Right renal pelvis (tissue), 4 donors: ENCODE measurements at places on chromosomes 5 and 9.

GRCh38 chr5:53334431-53334941 is 145.9 kb upstream of the FST start:
- DNase-seq, result no peak

DNA sequence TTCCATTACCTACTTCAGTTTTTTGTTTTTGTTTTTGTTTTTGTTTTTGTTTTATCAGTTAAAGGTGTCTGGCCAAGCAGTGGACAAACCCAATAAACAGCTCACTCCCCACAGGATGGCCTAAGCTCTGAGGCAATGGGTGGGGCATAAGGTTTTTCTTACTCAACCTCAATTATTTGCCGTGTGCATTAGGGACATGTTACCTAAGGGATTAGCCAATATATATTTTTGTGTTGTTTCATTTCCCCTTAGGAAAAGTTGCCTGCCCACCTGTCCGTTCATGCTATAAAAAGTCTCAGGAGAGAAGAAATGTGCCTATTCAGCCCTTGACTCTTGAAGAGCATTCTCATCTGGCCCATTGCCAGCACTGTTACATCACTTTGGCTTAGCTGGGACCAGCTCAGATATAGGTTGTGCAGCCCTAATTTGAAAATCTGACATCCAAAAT is 7.3 kb downstream of the SH3RF2 start:
- DNase-seq, result no peak

- no peak for DNase-seq
These were observed 677.0 kb downstream of the NR2F1-AS1 start for GRCh38 chr5:92904021-92904420.

- no peak for DNase-seq
These were observed 190.0 kb downstream of the CCDC192 start for GRCh38 chr5:127893232-127893631.

DNA sequence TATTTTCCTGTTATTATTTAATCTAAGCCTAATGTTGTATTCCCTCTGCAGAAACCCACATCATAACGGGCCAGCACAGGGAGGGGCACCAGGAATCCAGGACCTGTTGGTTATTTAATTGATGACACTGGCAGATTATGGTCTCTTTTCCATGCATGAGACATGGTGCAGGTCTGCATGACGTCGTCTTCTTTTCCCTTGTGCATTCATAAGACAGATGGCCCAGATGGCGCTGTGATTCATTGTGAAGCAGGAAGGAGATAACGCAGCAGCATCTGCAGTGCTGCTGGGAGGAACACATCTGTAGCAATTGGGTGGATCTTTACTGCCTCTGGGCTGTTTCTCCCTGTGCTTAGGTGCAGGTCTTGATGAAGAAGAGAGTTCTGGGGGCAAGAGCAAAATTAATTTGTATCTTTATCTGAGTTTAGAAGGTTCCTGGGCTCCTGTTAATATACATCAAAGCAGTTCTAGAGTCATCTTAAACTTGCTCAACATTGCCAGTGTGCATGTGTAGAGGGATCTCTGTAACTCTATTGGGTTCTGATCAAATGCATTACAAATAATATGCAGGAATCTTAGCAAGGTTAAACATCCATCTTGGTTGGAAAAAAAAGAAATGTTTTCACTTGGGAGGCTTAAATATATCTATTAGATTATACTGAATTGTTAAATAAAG is 176.1 kb downstream of the PCSK1 start:
- DNase-seq, result no peak

DNA sequence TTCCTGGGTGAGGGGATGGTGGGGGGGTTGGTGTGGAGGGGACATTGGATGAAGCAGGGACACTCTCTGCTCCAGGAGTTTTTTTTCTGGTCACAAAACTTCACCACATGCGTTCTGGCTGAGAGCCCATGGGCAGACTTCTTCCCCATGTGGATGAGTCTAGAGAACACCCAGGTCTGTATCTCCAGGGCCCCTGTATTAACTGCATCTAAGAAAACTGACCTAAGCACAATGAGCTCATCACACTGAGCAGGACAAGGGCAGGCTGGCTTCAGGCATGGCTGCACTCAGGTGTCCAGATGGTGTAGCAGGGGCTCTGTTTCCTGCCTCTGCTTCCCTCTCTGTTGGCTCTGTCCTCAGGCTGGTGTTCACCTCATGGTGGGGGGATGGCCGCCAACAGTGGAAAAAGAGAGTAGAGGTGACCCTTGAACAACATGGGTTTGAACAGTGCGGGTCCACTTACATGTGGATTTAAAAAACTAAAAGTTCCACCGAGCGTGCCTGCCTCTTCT is 85.3 kb upstream of the STC2 start:
- no peak for DNase-seq
